ENCODE measurements at places on chromosomes 7 and 10.

- DNase-seq: no peak
Measured at GRCh38 chr10:121687095-121687813, 89.0 kb upstream of the FGFR2 start.

DNA sequence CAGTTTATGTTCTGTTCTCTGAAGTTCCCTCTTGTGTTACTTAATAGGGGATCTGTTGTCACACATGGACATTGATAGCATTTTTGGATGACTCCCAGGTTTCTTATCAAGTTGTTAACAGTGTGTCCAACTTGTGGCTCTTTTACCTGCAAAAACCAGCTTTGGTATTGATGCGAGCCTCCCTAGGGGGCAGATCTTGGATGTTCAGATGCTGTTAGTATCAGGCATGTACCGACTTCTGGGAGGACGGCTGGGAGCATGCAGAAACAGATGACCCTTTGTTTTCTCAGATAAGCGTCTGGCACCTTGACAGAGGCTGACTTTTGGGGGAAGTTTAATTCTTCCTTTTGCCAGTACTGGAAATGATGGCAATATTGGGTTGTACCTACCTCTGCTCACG lies 2.2 kb downstream of the PLPP4 start:
- no peak for DNase-seq

GRCh38 chr7:147523056-147523455 lies 1067.5 kb upstream of the C7orf33 start:
- no peak for DNase-seq

DNA sequence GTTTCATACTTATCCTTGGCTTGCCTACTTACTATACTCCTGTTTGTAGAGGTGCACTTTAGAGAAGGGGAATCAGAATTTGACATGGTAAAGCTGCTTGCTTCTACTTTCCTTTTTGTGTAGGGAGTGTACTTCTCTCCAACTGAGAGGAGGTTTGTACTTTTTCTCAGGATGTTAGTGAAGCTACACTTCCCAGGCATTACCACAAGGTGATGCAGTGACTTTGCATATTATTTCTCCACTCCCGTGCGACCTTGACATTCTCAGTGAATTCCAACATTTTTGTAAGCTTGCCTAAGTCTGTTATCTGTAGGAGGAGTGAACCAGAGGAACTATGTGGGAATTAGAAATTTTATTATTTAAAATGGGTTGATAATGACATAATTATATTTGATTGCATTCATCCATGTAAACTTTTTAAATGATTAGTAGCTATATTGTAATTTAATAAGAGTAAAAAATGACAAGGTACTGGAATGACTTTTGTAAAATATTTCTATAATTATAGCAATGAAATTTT lies 5.2 kb downstream of the TAX1BP1 start:
- DNase-seq: no peak

- DNase-seq: no peak
Measured at GRCh38 chr10:128063736-128064107, 62.5 kb downstream of the MKI67 start.

DNA sequence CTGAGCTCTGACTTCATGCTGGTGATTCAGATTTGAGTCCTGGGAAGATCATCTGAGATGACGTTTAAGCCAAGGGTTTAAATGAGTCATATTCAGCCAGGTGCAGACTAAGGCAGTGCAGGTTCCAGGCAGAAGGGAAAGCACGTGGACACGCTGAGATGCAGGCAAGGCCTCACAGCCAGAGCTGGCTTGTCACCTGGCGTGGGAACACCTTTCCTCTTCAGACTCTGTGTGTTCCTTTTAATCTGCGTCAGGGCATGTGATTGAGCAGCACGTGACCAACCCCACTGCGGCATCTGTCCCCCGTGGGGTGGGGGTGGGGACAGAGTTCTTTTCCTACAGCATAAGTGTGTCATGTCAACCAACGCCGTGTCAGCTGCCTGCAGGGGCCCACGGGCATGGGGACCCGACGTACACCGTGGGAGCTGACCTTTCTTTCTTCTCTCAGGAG lies 10.7 kb upstream of the IDI2 start:
- DNase-seq: no peak

GRCh38 chr10:21479570-21480315 lies 45.7 kb downstream of the SKIDA1 start:
- DNase-seq: no peak

GRCh38 chr7:117148971-117149370 lies 173.9 kb downstream of the WNT2 start:
- no peak for DNase-seq

GRCh38 chr7:66189695-66190503 lies 15.2 kb upstream of the TPST1 start:
- no peak for DNase-seq

DNA sequence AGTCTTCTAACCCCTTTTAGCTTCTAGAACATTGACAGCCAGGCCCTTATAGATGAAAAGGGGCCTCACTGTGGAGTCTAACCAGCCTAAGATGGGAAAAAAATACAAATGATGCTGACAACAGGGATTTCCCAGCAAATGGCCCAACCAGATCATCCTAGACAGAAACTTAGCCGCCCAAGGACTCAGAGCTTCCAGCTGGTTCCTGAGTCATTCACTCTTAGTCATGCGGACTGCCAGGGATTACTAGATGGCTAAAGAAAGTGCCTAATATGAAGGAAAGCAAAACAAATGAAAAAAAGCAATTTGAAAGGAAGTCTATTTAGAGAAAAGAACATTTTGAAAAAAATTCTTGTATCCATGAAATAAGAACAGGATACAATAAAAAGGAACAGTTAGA lies 23.7 kb downstream of the TSPAN14 start:
- DNase-seq: no peak

DNA sequence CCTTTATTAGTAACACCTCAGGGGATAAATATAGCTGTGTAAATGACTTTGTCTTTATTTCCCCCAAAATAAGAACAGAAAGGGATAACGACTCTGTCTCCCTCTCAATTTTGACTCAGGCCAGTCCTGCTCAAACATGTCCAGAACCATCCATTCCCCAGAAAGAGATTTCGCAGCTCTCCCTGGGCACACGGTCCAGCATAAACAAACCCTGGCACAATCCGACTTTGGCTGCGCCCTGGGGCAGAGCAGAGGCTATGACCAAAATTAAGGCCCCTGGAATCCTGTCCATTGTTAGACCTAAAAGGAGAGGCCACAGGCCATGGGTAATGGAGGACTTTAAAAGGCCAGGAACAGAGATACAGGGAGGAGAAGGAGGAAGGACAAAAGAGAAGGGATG lies 99.1 kb downstream of the PRPF18 start:
- no peak for DNase-seq

DNA sequence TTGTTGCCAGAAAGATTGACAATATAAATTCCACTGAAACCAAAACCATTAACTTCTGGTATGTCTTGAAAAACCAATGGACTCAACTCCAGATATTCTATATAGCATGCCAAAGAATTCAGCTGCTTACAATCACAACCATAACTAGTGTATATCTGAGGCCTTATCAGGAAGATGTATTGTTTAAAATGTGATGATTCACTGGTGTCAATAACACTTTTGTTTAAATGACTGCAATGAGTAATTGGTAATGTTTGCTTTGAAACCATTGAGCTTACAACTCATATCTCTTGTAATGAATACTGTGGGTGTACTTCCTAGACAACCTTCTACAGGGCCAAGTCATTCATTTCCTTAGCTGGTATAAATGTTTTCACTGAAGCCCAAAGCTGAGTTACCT lies 727.9 kb upstream of the KCND2 start:
- DNase-seq: no peak

- DNase-seq: no peak
Measured at GRCh38 chr10:97647556-97647955, 7.1 kb downstream of the PI4K2A start.

- no peak for DNase-seq
Measured at GRCh38 chr7:44971902-44972441, 6.8 kb downstream of the MYO1G start.

DNA sequence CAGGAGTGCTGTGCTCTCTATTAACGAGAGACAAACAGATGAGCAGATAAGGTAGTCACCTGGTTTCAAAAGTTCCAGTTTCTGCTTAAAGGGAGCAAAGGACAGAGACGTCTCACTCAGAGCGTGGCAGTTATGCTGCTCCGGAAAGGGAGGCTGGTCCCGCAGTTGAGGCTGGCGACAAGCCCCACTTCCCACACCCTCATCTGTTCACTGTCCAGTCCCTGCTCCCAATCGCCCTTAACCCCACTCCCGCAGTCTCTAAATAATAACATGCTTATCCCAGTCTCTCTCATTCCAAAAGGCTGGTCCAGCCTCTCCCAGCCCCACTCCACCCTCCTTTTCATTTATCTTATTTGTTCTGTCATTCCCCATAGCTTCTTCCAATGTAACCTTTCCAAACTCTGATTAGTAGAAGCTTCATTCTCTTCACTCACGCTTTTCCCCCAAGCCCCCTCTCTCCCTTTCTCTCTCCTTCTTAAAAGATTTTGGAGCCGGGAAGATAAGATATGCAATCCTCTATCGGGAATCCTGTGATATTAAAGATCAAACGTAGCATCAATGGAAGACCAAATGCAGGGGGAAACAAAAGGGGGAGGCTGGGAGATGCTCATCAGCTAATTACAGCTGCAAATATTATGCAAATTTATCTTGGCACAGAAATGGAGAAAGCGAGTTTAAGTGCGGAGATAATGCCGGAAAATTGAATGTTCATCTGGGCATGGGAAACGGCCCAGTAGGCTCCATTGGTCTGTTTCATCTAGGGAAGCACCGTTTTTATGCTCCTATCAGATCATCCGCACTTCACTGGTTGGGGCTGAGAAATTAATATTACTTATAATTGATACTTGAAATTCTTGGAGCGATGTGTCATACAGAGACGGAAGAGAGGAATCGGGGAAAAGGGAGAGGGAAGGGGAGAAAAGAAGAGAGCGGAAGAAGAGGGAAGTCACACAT lies 16.3 kb upstream of the GATA3 start:
- DNase-seq: no peak

- DNase-seq: no peak
Measured at GRCh38 chr10:130054021-130054420, 56.6 kb downstream of the C10orf143 start.

DNA sequence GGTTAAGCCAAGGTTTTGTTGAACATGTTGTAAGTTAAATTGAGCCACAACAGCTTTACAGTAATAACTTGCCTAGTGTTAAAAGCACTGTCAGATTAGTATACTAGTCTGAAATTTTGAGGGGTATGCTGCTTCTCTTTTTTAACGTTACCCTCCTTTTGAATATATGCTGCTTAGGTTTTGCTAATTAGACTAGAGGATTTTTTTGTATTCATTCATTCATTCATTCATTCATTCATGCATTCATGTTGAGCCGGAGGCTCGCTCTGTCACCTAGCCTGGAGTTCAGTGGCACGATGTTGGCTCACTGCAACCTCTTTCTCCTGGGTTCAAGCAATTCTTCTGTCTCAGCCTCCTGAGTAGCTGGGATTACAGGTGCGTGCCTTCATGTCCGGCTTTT lies 24.7 kb downstream of the DNAJB6 start:
- no peak for DNase-seq

DNA sequence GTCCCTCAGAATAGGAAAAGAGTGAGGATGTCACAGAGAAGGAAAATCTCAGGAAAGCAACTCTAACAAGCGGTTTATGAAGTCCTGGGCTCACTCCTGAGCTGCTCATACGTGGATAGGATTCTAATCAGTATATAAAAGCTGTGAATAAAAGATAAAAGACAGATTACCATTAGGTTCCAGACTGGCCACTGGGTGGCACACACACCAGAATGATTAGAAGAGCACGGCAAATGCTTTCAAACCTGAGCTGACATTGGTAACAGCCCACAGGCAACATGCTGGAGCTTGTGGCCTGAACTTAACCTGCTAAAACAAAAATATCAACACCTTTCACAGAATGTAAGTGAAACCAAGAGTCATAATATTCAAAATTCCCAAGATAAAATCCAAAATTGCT lies 370.8 kb downstream of the GRID1 start:
- no peak for DNase-seq

GRCh38 chr10:119516381-119517234 lies 25.9 kb downstream of the RGS10 start:
- DNase-seq: no peak

- DNase-seq: no peak
Measured at GRCh38 chr10:46326971-46327370, 40.2 kb downstream of the ANTXRL start.

GRCh38 chr7:84258628-84259027 lies 64.0 kb upstream of the SEMA3A start:
- no peak for DNase-seq

DNA sequence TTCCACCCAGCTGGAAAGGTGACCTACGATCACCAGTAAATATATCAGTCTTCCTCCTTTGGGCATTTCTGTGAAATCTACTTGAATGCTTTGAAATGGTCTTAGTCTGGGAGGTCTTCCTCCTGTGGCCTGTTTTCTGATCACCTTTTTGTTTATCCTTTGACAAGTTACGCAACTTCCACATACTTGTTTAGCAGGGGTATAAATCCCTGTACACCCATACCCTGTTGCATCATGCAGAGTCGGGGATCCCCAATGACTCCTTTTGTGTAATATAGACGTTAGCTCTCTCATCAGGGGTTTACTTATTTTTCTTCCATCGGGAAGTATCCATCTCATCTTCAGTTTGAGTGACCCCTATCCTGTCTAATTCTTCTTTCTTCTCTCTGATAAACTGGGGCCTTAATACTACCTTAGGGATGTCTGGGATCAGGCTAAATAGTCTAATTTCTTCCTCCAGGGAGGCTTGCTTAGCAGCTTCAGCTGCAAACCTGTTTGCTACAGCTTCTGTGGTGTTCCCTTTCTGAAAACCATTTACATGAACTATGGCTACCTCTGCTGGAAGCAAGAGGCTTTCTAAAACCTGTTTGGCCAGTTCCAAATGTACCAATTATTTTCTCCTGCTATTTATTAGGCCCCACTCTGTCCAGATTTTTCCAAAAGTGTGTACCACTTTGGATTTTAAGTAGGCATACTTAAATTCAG lies 25.8 kb downstream of the MAPK8 start:
- peak; percentile 44 for DNase-seq

GRCh38 chr10:112728997-112729396 lies 221.1 kb upstream of the TCF7L2 start:
- no peak for DNase-seq

DNA sequence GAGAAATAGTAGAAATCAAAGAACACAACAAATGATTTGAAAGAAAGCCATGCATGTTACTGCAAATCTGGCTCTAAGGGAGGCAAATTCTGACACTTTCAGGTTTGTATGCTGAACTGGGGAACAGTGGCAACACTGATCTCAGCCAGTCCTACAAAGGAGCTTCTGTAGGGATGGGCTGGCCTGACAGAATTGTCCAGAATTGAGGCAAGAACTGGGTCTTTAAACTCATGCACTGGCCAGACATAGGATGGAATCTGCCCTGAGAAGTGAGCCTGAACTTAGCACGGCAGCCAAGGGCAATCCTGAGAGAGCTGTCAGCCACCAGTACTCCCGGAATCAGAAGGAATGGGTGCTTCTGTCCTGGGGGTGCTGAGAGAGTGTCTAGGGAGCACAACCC lies 70.9 kb upstream of the RAPGEF5 start:
- no peak for DNase-seq

GRCh38 chr7:93890041-93890463 lies 501 bp downstream of the TFPI2 start:
- DNase-seq: no peak

GRCh38 chr10:78296785-78297184 lies 263.1 kb downstream of the RPS24 start:
- DNase-seq: no peak

GRCh38 chr7:95045236-95045923 lies 138.0 kb downstream of the PPP1R9A start:
- DNase-seq: no peak

GRCh38 chr7:111368381-111369065 lies 193.8 kb downstream of the IMMP2L start:
- DNase-seq: no peak

GRCh38 chr7:49631071-49631815 lies 142.2 kb upstream of the VWC2 start:
- no peak for DNase-seq

GRCh38 chr10:90924552-90924951 lies 3.7 kb upstream of the ANKRD1 start:
- DNase-seq: no peak
